CD4-positive, alpha-beta T cell treated with Interleukin-2 at 100 ng/mL for 4 hours (primary cell): ENCODE measurements at places on chromosomes 2 and 18.
A peak's percentile ranks its signal among the peaks of the same experiment; 100 is the strongest.

- DNase-seq = no peak
Observed at GRCh38 chr2:36541891-36542595, 55.9 kb downstream of the FEZ2 start.

DNA sequence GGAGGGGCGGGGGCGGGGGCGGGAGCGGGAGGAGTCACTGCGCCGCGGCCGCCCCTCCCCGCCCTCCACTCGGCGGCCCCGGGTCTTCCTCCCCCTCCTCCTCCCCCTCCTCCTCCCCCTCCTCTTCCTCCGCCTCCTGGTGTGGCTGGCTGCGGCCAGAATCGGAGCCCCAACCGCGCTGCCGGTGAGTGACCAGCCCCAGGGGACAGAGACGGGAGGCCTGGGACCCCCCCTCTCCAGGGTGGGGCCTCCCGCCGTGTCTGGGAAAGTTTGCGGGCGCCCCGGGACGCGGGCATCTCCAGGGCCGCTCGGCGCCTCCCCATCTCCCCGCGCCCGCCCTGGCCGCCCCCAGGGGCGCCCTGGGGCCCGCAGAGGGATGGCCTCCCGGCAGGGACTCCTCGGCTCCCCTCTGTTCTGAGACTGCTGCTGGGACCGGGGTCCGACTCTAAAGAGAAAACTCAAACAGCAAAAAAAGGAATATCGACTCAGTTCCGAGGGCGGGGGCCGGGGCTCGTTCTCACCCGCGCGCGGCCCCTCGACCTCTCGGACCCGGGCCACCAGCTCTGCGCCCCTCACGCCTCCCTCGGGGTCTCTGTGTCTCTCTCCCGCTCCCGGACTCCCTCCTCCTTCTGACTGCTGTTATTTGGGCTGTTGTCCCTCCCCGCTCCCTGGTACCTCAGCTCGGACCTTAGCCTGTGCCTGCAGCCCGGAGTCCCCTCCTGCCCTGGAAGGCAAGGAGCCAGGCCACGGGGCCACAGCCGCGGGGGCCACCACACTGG is at the start of gene STON1:
Gene STON1, plus strand, starts transcription at position 122 of the 779 bp plus-strand sequence. CDS start 50,480 bp downstream, outside the sequence.
- peak; percentile 26 for DNase-seq

GRCh38 chr2:40128796-40129195 is 323.1 kb downstream of the SLC8A1 start:
- no peak for DNase-seq

GRCh38 chr2:178427458-178427857 is 23.5 kb downstream of the PRKRA start:
- no peak for DNase-seq

DNA sequence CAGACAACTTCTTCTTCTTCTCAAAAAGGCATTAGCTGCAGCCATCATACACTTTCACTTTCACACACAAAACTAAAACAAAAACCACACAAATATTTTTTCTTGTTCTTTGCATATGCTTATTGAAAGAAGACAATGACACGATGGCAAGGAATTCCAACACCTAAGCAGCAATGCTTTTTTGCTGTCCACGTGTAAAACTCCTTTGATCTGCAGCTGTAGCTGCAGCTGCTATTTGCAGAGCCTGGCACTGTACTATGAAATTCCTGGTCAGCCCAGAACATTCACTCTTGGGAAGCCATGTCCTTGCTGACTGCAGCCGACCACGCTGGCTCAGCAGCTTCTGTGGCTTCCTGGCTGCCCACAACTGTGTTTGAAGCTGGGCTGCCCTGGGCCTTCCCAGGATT is 316.2 kb downstream of the CDH2 start:
- no peak for DNase-seq

DNA sequence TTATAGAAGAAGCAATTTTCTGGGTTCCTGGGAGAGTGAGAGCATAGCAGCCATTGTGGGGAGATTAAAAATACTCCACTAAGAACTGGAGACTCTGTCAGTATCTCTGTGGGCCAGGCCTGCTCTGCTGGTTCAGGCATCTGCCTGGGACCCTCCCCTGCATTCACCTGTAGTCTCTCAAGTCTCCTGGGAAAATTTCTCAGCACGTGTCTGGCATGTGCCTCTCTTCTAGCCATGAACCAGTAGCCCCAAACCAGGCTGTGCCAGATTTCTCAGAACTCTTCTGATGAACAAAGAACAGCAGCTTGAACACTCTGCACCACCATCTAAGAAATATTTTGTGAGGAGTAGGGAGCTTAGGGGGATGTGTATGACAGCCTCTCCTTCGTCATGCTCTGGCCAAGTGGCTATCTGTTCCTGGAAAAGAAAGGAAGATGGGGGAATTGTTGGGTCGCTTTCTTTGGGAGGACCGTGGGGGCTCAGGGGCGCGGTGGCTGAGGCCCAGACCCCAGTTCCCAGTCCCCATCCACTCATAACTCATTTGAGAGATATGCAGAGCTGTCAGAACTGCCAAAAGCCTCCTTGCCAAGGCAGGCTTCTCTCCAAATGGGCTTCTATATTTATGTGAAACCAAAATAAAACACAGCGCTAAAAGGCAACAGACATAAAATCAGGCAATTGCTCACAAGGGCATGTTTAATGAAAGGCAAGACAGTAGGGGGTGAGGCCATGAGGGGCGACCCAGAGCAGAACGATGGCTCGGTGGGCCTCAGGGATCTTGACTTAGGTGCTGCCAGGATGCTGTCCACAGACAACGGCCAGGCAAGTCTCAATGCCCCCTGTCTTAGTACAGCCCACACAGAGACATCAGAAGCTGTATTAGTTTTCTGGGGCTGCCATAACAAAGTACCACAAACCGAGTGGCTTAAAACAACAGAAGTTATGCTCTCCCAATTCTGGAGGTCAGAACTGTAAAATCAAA is 114.7 kb upstream of the TNP1 start:
- DNase-seq = no peak

DNA sequence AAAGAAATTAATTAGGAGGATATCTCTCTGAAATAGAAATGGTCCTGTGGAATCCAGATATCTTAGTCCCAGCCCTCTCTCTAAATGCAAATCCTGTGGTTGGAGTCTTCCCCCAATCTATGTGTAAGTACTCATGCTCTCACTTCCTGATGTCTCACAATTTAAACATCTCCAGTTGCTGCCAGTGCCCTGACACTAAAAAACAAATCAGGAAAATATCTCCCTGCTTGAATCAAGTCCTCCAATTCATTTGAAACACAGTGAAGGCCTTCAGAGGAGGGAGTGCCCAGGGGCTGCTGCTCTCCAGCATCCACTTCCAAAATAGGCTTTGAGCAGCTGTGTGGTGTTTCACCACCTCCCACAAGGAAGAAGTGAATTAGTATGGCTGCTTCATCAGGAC is 413.8 kb downstream of the RAD51AP2 start:
- no peak for DNase-seq

DNA sequence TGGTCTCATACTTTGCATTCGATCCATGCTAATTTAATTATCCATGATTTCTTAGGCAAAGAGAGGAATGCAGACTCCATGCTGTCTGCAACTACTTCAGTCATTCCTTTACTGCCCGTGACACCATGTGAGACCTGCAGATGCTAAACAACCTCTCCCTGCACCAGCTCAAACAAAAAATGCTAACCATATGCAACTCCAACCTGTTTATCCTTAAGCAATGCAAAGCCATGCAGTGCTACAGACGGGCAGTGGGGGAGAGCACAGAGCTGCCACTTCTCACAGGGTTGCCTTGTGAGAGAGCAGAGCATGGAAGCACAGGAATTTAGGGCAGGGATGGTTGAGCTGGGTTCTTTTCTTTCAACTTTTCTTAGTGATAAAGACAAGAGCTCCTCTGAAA is 74.9 kb upstream of the KLHL14 start:
- DNase-seq = no peak

GRCh38 chr2:241686324-241686649 is 328 bp downstream of the DTYMK start:
- no peak for DNase-seq

- DNase-seq = no peak
Observed at GRCh38 chr2:39642051-39642718, 23.5 kb upstream of the TMEM178A start.

GRCh38 chr2:69686813-69687212 is 43.3 kb upstream of the AAK1 start:
- no peak for DNase-seq

GRCh38 chr2:19796035-19796695 is 105.6 kb downstream of the TTC32 start:
- DNase-seq = no peak
